H9 (cell line): ENCODE measurements at places on chromosomes 5 and 9. TPM values are rescaled to one million over a fixed set of nuclear protein-coding genes. Genes with fewer than 3 reads are reported as not detected.
A peak's percentile ranks its signal among the peaks of the same experiment; 100 is the strongest.

- H3K4me3 ChIP-seq, result no peak overlapping the region
- no peak overlapping the region for H3K27ac ChIP-seq
- DNase-seq, result no peak
- no peaks in the 10 kb centered on the region for H3K27me3 ChIP-seq
- no peaks in the 10 kb centered on the region for H3K4me1 ChIP-seq
Measured at GRCh38 chr9:91833096-91833877, 116.7 kb downstream of the ROR2 start.

- no peaks in the 10 kb centered on the region for H3K27me3 ChIP-seq
- H3K27ac ChIP-seq, result no peak overlapping the region
- peaks cover 2% of the 10 kb centered on the region; the same call in 1 of the 2 replicates for H3K4me1 ChIP-seq
- DNase-seq, result no peak
- peaks cover 33% of the 10 kb centered on the region for H3K36me3 ChIP-seq
- H3K4me3 ChIP-seq, result no peak overlapping the region
Measured at GRCh38 chr5:80204808-80205614, 50.8 kb downstream of the SERINC5 start.

DNA sequence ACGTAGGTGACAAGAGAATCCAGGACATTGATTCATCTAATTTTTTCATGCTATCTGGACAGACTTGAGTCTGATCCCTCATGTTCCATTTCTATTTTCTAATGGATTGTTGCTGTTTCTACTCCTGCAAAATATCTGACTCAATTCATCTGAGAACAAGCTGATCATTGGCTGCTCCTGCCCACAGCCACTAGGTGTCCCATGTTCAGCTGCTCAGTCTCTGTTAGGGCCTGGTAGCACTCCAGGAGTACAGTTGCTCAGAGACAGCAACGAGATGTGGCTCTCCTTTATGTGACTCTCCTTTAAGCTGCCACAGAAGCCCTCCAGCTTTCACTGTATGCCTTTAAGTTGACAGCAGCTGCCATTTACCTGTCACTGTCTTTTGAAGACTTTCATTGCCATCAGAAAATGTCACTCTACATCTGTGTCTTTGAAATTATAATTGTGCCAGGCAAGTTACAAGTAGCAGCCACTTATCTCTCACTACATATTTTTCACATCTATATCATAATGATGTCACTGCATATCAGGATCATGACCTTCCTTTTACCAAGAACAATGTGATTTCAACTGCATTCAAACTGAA is 1944.2 kb upstream of the NUDT12 start:
- no peaks in the 10 kb centered on the region for H3K27me3 ChIP-seq
- DNase-seq, result peak; percentile 67
- no peak overlapping the region for H3K4me3 ChIP-seq
- no peak overlapping the region for H3K27ac ChIP-seq

Gene PCDHGC3
- total RNA-seq, result 19.8 and 22.6 TPM in 2 replicates

Gene IL3
- not detected in 2 replicates for total RNA-seq

Gene RC3H2
- total RNA-seq, result 49.0 and 49.8 TPM in 2 replicates
